Kidney glomerular epithelial cell (primary cell): ENCODE measurements at places on chromosomes 5 and 9.

- no peak for DNase-seq
Measured at GRCh38 chr5:111147502-111147901, 55.4 kb downstream of the WDR36 start.

DNA sequence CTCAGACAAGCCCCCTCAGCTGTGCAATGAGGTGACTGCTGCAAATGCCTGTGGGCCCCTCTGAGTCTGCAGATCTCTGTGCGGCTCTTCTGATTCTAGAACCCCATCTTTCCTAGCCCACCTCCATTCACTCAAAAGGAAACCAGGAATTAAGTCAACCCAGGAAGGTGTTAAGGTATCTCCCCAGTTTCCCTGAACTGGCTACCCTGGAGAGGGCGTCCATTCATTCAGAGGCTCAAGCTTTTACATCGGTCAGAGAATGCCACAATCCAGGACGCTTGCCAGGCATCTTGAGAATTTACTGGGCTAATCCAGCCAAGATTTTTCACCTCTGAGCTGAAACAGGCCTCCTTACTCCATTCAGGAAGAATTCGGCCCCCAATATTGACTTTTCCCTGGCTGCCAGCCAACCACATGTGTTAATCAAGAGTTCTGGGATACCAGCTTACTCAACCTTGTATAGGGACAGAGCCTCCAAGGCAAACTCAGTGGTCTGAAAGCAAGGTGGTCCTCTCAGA lies 889 bp upstream of the ADAMTS12 start:
- peak; percentile 47 for DNase-seq

DNA sequence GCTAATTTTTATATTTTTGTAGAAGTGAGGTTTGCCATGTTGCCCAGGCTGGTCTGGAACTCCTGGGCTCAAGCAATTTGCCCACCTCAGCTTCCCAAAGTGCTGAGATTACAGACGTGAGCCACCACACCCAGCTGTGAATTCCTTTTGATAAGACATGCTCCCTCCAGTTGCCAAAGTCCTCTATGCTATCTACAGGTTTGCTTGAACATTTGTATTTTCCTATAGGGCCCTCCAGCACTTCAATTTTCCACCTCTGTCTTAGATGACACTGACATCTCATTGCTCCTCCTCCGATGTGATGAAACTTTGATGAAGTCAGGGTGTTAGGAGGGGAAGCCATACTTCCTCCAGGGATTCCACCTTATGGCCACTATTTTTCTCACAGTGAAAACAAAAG lies 25.2 kb upstream of the CTSV start:
- no peak for DNase-seq

DNA sequence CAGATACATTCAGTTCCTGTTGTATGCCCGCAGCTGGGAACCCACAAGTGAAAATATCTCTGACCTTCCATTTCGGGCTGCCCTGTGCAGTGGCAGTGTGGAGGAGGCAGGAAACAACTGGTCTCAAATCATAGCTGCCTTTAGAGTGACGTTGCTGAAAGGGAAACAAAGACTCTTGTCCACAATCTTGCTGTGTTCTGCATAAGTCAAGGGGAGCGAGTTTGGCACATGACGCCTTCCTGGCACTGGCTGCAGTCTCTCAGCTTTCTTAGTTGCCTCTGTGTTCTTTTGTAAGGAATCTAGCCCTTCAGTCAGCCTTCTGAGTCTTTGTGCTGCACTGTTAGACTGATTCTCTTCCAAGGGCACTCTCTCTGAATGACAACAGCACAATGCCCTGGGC lies 24.0 kb downstream of the ADAMTS16 start:
- DNase-seq = no peak

- peak; percentile 57 for DNase-seq
Measured at GRCh38 chr9:112380102-112380824, at the start of gene HSDL2. TSS of gene HSDL2 (plus strand) at chr9:112380108. CDS start at chr9:112380164, 56 bp downstream.

DNA sequence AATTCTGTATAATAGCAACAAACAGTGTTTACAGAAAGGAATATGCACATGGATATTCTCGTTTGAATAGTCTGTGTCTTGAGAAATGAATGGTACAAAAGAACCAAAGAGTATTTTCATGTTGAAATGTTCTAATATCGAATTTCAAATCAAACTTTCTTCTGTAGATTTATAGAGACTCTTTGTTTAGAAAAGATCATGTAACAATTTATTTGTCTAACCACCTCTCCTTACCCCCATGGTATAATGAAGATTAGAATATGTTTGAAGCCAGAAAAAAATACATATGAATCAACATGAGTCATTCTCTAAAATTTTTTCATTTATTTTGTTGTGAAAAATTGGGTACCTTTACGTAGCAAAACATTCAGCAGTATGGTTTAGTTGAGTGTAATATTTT lies 285.6 kb downstream of the PRR16 start:
- no peak for DNase-seq

GRCh38 chr9:94159069-94159939 lies 75.0 kb downstream of the PTPDC1 start:
- no peak for DNase-seq

- DNase-seq = no peak
Measured at GRCh38 chr5:154487541-154487940, 9.5 kb upstream of the HAND1 start.

DNA sequence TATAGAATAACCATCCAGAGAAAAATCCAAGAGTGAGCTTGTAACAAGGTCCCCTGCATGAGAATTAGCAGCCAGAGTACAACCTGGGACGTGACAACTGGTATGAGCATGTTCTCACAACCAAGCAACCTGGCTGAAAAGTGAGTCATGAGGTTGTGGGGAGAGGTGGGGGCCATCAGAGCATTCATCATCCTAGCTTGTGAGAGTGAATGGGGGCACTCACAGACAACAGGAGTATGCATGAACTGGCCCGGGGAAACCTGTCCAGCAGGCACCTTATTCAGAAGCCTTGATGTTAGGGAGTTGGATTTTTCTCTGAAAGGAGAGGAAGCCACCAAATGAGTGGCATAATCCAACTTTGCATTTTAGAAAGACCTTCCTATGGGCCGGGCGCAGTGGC lies 113.0 kb downstream of the FRMD3 start:
- peak; percentile 55 for DNase-seq

GRCh38 chr9:85377731-85378289 lies 363.9 kb downstream of the AGTPBP1 start:
- no peak for DNase-seq
